ENCODE measurements at places on chromosomes 4 and X. TPM values are rescaled to one million over a fixed set of nuclear protein-coding genes. Genes with fewer than 3 reads are reported as not detected.

The FMR1 gene
- 80.1 TPM for total RNA-seq

The CFAP99 gene
- 0.20 TPM for total RNA-seq

DNA sequence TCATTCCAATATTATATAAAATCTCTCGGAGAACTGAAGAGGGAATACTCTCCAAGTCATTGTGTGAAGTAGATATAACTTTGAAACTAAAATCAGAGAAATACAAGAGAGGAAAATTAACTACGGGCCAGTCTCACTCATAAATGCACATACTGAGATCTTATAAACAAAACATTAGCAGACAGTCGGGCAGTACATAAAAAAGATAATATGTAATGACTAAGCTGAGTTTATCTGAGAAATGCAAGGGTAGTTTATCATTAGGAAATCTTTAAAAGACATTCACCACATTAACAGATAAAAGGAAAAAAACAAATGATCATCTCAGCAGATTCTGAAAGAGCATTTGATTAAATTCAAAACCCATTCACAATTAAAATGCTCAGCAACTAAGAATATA lies 116.7 kb downstream of the NYX start:
- DNase-seq = no peak

DNA sequence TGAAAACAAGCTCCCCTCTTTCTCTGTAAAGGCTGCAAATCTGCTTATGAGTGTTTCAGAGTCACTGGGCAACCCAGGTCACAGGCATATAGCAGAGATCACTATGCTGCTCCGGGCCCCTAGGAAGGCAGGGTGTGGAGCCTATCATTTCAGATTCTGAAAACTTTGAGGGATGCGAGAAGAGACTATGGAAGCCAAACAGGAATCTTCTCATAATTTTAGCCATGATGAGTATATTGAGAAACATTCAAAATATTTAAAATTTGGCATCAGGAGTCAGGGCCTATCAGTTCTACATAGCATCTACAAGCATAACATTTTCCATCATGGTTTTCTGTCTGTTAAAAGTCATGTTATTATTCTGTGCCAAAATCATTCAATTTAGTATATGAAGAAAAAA lies 61.7 kb upstream of the ATXN3L start:
- no peak for DNase-seq

- peak; percentile 22 for DNase-seq
Observed at GRCh38 chr4:177047070-177047850, 254.5 kb upstream of the VEGFC start.

GRCh38 chrX:109934935-109935334 lies 68.0 kb upstream of the TMEM164 start:
- no peak for DNase-seq

The GPRASP1 gene
- 32.6 TPM for total RNA-seq

DNA sequence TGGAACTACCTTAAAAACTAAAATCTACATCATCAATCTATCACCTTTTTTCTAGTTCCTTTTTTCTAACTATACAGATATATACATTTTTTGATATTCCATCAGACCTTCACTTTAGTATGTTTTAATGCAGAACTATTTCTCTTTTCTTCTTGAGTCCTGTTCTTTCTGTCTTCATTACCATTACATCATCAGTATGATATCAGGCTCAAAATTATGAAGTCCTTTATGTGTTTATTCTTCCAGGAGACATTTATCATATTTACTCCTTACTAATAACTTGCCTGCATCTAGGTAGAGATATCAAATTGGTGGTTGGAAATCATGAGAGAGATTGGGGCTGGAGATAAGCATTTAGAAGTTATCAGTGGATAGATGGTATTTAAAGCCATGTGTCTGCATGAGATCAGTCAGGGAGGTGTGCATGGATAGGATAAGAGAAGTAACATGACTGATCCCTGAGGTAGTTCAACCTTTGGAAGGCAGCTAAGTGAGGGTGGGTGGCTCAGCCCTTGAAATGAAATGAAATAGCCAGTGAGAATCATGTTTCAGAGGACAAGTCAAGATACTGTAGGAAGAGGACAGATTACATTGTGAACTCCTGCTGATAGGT lies 43.1 kb downstream of the MRPL1 start:
- no peak for DNase-seq

DNA sequence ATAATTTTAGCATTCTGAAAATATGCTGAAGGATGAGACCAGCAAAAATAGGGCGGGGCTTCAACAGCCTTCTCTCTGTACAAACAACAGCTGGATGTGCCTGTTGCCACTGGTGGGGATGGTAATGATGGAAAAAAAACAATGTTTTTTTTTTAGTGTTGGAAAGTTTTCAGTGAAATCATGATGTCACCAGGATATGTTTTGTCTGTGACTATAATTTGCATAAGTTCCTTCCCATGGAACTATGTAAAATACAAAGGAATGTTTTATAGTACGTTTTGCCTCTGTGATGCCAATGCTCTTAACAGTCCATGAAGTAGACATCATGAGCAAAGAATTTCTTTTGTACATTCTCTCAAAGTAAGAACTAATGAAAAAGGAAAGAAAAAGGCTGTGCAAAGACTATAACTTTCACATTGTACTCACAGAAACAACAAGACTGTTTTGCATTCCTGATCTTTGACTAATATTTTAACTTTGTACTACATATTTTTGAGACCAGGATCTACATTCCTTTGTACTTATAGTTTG lies 589.7 kb downstream of the SPRY1 start:
- DNase-seq = no peak

The VEGFD gene
- total RNA-seq = not detected

The SPANXC gene
- not detected for total RNA-seq

The RTL9 gene
- total RNA-seq = not detected

The HELQ gene
- total RNA-seq = 36.3 TPM

Data from T-cell (primary cell).